ENCODE measurements at places on chromosomes 7 and 10. TPM values are rescaled to one million over a fixed set of nuclear protein-coding genes. Genes with fewer than 3 reads are reported as not detected.

DNA sequence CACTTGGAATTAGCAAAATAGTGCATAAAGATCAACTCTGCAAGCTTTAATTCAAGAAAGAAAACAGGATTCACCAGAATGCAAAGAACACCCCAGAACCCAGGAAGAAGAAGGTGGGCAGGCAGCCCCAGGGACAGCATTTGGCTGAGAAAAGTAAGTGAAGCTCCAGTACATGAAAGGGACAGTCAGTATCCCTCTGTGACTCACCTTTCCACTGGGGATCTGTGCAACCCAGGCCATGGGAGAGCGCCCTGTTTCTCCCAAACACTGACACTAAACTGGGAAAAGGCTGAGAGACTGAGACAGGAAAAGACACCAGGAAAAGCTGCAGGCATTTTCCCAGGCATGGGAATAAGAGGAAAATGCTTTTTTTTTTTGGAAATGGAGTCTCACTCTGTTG is 28.2 kb downstream of the SNX13 start:
- no peak for DNase-seq

DNA sequence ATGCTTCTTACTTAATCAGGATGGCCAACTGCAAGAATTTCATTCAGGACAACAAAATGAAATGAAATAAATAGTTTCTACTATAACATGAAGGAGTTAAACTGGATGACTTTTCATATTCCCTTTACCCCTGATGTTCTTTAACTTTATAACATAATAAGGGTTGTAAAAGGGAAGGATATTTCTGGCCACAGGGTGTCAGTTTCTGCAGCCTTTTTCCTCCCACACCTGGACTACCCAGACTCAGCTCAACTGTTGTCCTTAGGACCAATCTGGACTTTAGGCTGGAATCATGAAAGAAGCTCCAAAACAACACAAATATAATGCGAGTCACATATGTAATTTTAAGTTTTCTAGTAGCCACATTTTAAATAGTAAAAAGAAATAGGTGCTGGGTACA is 43.4 kb downstream of the PRPS1L1 start:
- no peak for DNase-seq

The NAT16 gene
- not detected for total RNA-seq

The MBL2 gene
- total RNA-seq: not detected

- no peak for DNase-seq
These were observed 10.2 kb downstream of the CYREN start for GRCh38 chr7:135160098-135160857.

The SGCE gene
- total RNA-seq: 96.8 TPM

GRCh38 chr10:124407456-124407855 is 11.3 kb downstream of the OAT start:
- no peak for DNase-seq

DNA sequence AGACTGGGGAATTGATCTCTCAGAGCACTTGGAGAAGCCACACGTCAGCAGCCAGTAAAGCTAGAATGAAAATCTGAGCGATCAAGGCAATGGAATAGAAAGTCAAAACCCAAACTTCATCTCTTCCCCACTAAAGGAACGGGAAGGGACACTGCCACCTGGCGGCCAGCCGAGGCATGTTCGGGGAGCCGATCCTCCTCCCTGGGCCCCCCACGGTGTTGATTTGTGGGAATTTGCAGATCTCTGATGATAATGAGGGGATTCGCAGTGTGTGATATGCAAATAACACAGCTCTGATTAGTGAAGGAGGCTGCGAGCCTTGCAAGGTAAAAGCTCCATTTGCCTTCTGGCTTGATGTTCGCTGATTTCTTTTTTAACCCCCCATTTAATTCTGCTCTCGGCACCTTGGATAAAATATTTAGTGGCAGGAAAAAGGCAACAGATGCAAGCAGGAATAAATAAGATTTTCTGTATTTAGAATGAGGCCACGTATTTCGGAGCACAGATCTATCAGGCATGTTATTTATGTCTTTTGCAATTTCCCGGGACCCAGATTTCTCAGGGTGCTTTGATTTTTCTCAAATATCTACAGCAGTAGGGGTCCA is 258.6 kb downstream of the PAXIP1 start:
- DNase-seq: no peak

The RGR gene
- not detected for total RNA-seq

The ZSWIM8 gene
- total RNA-seq: 164 TPM

GRCh38 chr10:71945819-71946474 is 18.2 kb upstream of the CHST3 start:
- DNase-seq: no peak

The NPY gene
- total RNA-seq: not detected

The CCDC146 gene
- total RNA-seq: 5.1 TPM
